ENCODE measurements at places on chromosomes 7 and 10. TPM values are rescaled to one million over a fixed set of nuclear protein-coding genes. Genes with fewer than 3 reads are reported as not detected.

The EVX1 gene
- total RNA-seq: not detected

- DNase-seq: no peak
Observed at GRCh38 chr10:6394084-6394483, 186.0 kb downstream of the PRKCQ start.

The IL2RA gene
- 52.7 TPM for total RNA-seq

The MYOF gene
- 0.07 TPM for total RNA-seq

- no peak for DNase-seq
Observed at GRCh38 chr10:104527013-104527412, 114.1 kb upstream of the SORCS3 start.

DNA sequence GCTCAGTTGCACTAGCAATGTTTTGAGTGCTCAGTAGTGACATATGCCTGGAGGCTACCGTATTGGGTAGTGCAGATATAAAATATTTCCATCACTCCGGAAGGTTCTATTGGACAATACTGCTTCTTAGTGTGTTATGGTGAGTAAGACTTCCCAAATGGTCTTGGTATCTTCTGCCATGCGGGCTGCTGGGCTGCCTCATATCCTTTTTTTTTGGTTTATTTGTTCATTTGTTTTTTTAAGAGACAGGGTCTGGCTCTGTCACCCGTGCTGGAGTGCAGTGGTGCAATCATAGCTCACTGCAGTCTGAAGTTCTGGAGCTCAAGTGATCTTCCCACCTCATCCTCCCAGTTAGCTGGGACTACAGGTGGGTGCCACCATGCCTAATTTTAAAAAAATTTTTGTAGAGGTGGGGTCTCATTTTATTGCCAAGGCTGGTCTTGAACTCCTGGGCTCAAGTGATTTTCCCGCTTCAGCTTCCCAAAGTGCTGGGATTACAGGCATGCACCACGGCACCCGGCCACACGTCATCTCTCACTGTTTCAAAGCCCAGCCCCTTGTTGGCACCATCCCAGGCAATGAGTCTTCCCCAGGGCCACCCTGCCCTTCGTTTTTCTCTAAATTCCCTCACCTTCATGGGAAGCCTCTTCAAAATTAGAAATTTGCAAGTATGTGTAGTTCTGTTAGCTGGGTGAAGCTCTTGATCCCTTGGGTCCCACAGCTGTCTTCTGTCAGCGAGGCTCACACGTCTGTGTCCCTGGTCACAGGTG lies 111.0 kb upstream of the KLF14 start:
- no peak for DNase-seq

The SORBS1 gene
- 1.5 TPM for total RNA-seq

The OR2A42 gene
- total RNA-seq: 0.10 TPM

The MLXIPL gene
- not detected for total RNA-seq

GRCh38 chr7:18363751-18364380 lies 131.7 kb upstream of the HDAC9 start:
- no peak for DNase-seq

DNA sequence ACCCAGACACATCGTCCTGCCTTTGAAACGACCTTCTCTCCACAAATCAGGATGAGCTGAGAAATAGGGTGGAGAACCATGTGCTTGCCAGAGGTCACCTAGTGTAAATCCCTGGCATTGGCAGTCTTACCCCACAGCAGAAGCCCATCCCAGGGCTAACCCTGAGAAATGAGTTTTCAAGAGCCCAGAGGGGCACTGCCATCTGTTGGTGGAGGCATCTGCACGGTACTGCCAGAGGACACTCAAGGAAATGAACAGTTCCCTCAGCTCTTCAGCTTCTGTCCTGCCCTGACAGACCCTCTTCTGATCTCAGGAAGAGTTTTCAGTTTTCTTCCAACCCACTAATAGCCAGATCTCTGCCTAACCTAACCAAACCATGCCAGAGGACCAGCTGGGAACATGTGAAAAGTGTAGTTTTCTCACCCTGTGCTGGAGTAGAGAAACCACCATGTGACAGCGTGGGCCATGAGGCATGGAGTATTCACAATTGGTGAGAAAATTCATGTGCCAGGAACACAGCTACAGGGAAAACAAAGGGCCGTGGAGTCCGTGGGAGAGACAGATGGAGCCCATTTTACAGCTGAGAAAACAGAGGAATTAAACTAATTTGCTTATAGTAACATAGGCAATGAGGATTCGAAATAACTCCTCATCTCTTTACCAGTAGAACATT lies 37.7 kb upstream of the ITPRID1 start:
- DNase-seq: no peak

- peak; percentile 47 for DNase-seq
Observed at GRCh38 chr10:114043532-114044246, at the start of gene ADRB1. Gene ADRB1 (plus strand): TSS chr10:114043866. CDS start chr10:114044133, 267 bp downstream.

DNA sequence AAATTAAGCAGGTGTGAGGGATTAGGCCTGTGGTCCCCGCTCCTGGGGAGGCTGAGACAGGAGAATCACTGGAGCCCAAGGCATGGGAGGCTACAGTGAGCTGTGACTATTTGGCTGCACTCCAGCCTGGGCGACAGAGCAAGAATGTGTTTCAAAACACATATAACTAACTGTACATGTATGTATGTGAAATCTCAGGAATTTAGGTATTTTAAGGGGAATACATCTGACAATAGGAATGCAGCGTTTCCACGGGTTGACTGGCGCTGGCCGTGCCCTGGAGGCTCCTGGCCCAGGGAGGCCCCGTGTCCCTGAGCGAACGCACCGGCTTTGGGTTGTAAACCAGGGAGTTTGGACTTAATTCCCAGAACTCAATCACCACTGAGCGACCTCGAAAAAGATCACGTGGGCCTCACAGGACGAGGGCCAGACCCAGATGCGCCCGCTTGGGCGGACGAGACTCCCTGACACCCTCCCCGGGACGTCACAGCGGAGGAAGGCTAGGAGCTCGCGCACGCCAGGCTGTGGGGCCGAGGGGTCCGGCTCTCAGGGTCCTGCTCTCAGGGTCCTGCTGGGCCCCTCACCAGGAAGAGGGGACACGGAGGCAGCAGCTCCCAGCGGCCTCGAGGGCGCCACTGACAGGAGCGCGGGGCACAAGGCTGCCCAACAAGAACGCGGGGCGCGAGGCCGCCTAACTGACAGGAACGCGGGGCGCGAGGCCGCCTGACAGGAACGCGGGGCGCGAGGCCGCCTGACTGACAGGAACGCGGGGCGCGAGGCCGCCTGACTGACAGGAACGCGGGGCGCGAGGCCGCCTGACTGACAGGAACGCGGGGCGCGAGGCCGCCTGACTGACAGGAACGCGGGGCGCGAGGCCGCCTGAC lies 18.4 kb downstream of the PTPRN2 start:
- DNase-seq: no peak

DNA sequence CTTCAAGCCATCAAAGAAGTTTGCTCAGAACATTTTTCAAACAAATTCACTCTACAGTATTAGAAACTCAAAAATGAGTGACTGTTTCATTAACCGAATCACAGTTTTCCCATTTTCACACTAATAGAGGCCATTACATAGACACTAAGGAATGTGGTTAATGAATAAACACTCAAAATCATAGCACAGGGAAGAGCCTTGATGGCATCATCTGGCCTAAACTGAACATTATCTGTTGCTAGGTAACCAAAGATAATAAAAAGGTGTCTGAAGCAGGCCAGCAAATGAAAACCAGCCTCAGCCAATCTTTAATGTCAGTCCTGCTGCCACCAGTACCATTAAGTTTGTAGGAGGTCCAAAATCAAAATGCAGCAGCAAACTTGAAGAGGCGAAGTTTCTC lies 492.4 kb upstream of the STEAP1 start:
- no peak for DNase-seq

DNA sequence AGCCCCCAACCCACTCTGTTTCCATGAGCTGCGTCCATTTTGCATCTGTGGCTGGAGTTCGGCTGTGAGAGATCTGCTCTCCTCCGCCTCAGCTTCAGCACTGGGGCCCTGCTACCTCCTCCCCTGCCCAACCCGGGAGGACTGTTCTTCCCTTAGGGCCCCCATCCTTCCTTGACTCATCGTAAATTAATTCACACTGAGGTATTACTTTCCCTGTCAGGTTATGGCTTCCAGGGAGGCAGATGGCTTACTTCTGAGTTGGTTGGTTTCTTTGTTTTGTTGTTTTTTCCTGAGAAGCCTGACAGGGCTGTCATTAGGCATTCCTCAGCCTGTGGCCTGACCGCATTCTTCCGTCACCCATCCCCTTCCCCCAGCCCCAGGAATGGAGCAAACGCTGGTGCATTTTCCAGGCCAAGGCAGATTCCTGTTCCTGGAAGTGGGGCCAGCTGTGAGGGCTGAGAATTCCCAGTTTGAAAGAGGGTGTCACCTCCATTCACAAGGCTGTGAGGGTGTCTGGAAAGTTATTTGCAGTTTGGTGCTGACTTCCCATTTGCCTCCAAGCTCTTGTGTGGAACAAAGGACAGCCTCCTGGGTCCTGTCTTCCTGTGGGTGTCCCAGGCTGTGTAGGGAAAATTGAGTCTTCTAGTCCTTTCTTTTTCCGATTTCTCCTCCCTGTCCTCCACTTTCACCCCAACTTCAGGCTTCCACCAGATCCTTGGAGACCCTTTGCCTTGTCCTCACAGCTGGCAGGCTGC lies 11.7 kb downstream of the CPA5 start:
- no peak for DNase-seq

The HMX3 gene
- not detected for total RNA-seq

GRCh38 chr7:24757353-24758275 lies at the start of gene GSDME:
Gene GSDME (minus strand): TSS chr7:24757464. CDS start chr7:24749774, 7,690 bp downstream.
- DNase-seq: peak; percentile 56

The ADCY1 gene
- total RNA-seq: 0.05 TPM

- peak; percentile 63 for DNase-seq
Observed at GRCh38 chr10:100827819-100828737, 82.7 kb downstream of the PAX2 start.

GRCh38 chr7:106260136-106260561 lies 24.6 kb downstream of the NAMPT start:
- DNase-seq: no peak

The ST7 gene
- total RNA-seq: 4.6 TPM

The SPACDR gene
- 3.7 TPM for total RNA-seq

The ASZ1 gene
- total RNA-seq: not detected

- DNase-seq: no peak
Observed at GRCh38 chr10:6327961-6328698, 125.4 kb downstream of the PFKFB3 start.

The RBM20 gene
- total RNA-seq: not detected
